Stimulated activated CD4-positive, alpha-beta T cell treated with anti-CD3 and anti-CD28 coated beads, Interleukin-15, amount 100 ng/mL, for 1 hour (primary cell): ENCODE measurements at places on chromosomes 1 and 21.

- DNase-seq: no peak
Observed at GRCh38 chr1:71156590-71156989, 75.8 kb upstream of the ZRANB2 start.

DNA sequence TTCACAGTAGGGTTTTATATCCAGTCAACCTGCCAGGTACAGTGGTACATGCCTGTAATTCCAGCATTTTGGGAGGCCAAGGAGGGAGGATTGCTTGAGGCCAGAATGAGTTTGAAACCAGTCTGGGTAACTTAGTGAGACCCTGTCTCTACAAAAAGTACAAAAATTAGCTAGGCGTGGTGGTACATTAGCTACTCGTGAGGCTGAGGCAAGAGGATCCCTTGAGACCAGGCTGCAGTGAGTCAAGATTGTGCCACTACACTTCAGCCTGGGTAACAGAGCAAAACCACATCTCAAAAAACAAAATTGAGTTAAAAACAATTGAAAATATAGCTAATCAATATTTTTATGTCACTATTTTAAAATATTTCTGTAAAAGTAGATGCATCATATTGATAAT lies 33.2 kb downstream of the DDI2 start:
- no peak for DNase-seq

DNA sequence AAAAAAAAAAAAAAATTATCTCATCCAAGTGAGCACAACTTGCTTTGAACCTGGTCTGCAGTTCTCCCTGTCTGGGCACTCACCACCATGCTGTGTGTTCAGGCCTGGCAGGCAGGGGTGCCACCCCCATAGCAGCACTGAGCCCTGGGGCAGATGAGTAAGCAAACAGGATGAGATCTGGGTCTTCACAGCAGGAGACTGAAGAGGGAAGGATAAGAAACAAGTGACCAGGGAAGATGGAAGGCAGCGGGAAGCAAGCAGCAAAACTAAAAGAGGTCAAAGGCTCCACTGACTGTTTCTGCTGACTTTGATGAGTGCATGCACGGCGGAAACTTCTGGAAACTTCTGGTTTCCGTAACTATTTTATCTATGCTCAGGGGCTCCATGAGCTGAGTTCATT lies 133.5 kb upstream of the SOD1 start:
- DNase-seq: no peak

DNA sequence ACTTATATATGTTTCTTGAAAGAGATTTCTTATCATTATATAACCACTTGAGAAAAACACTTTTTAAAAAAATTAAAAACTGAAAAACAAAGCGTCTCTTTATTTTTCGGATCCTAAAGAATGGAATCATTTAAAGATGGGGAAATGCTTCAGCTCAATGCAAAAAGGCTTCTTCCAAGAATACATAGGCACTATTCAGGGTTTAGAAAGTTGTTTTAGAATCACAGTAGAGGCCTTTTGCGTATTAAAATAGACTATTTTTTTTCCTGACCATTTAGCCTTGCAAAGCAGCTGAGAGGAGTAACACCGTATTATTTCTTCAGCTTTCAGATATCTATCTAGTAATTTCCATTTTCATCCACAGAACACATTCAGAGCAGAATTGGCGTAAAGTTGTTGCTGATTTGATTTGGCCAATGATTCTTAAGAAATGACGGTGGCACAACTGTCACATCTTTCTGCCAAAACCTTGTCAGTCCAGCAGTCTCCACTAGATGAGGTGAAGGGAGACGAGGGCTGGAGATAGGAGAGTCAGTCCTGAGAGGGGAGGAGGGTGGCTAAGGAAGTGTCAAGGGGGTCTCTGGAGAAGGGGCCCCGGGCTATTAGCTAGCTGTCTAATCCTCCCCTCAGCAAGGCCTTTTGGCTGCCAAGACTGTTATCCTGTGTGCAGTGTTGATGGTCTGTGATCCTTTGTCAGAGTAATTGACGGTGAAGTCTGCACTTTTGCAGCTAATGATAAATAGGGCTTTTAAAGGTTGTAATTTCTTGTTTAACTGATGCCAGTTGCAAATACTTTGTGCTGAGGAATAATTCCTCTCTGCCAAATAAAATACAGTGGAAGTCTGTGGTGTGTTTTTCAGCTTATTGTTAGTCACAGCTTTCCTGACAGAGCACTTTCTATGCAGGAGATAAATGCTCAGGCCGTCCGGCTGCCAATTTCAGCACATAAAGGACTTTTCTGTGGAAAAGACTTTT lies 34.7 kb downstream of the PRRX1 start:
- no peak for DNase-seq

- no peak for DNase-seq
Observed at GRCh38 chr1:72435025-72435424, 152.7 kb upstream of the NEGR1 start.

DNA sequence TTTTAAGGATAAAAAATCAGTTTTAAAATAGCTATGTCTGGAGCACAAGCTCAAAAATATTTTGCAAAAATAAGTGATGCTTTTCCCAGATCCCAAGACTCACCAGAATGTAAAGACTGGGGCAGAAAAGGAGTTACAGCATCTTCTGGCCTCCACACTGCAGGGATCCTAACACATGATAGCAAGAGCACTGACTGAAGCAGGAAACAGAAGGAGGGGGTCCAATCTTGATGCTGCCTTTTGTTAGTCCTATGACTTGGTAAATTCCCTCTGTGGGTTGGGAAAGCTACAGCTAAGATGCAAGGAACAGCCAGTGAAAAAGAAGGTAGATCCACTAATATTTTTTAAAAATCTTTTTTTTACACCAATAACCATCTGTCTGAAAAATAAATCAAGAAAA lies 54.2 kb upstream of the TNR start:
- DNase-seq: no peak

DNA sequence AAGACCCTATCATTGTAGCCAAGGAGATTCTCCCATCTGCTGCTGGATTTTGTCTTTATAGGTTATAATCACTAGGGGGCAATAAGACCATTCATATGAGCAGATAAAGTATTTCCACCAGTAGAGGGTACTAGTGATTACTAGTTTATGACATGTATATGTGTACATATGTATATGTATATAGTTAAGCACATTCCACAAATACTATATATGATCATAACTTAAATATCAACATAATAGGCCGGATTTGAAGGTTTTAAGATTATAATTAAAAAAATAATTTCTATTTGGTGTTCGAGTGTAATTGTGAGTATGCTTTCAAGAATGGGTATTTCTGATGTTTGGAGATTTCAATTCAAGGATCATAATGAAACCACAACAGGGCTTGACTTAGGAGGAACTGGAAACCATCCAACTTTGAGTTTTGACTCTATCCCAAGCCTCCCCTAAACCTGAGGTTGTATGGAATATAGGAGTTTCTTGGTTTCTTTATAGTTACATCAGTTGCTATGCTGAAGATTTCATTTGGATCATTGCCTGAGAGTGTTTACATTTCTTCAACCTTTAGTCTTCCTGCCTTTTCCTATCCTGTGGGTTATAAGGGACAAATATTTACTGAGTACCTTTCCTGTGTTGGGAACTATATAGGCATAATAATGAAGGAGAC lies 16.9 kb downstream of the TCEANC2 start:
- DNase-seq: no peak

GRCh38 chr1:30879126-30879786 lies 29.3 kb downstream of the SDC3 start:
- no peak for DNase-seq

- DNase-seq: no peak
Observed at GRCh38 chr1:159647616-159648015, 60.0 kb downstream of the APCS start.

- DNase-seq: no peak
Observed at GRCh38 chr1:57204942-57205787, 218.7 kb downstream of the DAB1 start.

DNA sequence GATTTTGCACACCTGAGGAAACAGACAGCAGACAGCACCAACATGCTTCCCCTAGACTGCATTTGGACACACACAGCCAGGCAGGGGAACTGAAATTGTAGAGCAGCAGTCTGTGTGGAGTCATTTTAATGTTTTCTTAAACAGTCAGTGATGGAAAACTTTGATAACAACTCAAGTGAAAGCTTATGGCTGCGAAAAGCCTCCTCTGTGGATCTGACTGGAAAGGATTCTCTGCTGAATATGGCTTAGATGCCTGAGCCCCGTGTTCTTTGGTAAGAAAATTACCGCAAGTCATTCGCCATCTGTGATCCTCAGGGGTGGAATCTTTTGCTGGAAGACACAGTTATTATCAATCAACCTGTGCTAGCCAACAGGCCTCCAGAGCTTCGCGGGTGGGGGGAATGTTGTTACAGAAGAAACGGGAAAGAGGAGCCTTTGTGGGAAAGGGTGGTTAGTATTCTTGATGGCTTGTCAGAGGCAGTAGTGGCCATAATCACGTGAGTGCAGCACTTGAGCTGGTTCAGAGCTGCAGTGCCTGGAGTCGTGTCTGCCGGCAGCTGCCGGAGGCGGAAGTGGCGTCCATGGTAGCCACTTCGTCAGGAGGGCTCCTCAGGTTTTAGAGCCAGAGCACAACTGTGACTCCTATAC lies 204.7 kb downstream of the ST6GALNAC3 start:
- no peak for DNase-seq

DNA sequence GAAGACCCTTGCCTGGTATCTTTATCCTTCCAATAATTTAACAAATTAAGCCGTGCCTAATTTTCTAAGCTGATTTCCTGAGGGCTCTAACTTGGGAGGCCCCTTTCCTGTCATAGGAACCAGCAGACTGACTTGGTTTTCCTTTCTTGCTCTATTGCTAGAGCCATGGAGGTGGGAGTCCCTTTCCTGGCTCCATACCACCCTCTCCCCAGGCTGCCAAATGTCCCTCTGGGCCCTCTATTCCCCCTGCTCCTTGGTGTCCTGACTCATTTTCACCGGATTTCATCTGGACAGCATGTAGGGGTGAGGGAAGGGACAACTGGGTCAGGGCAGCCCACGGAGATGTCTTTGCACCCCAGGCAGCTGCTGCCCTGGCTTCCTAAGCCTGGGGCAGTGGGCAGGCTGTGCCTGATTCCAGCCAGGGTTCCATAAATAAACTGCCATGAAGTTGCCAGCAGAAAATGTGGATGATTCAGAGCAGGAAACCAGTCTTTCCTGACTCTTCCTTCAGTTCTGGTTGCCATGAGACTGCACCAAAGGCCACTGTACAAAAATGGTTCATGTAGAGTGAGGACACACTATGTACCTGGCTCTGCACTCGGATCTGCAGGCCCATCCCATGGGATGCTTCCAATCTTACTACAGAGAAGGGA lies 38.0 kb upstream of the SERBP1 start:
- DNase-seq: no peak

- no peak for DNase-seq
Observed at GRCh38 chr21:20443558-20444155, 554.6 kb upstream of the NCAM2 start.

GRCh38 chr1:14184454-14184853 lies 414.0 kb upstream of the KAZN start:
- no peak for DNase-seq

DNA sequence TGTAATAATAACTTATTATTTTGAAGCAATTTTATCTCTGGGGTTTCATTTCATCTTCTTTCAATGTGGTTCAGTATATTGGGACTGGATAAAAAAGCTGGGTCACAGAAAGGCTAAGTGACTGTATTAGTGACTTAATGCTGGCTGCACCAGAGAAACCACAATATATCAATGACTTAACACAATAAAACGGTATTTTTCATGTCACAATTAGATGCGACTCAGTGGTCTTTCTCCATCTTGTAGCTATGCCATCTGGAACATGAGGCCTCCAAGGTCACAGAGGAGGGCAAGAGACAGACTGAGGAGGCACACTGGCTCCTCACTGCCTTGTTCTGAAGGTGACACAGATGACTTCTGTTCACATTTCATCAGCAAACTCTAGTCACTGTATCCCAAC lies 26.0 kb upstream of the KCNA3 start:
- no peak for DNase-seq

GRCh38 chr1:76769911-76770310 lies 97.4 kb upstream of the ST6GALNAC5 start:
- DNase-seq: no peak

DNA sequence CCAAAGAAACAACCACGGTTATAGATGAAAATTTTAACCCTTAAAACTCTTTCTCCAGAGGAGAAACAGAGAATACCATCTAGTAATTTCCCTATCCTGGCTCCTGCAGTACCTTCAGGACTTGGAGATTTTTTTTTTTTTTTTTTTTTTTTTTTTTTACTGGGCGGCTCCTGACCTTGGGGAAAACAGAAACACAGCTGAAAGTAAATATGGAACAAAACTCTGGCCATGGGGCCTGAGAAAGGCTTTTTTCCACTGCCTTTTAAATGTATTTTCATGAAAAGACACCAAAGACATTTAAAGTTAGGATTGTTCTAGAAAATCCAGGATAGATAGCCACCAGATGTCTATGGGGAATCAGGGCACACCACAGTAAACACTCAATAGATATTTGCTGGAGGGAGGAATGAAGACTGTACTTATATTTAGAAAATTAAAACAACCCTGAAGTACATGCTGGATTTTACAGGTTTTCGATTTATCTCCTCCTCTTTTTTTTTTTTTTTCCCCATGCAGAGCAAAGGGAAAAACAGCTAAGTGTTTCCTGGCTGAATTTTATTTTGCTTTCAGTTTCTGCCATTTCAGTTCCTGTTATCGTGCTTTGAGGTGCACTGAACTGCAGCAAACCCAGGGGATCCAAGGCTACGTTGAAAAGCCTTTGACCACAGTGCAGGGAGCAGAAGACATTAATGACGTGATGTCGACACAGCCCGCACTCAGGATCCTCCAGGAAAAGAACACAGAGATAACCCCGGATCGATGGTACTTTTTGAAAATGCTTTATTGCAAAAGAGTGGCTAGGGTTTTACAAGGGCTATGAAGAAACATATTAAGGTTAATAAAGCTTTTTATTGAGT lies 35.7 kb upstream of the CNN3 start:
- DNase-seq: no peak

DNA sequence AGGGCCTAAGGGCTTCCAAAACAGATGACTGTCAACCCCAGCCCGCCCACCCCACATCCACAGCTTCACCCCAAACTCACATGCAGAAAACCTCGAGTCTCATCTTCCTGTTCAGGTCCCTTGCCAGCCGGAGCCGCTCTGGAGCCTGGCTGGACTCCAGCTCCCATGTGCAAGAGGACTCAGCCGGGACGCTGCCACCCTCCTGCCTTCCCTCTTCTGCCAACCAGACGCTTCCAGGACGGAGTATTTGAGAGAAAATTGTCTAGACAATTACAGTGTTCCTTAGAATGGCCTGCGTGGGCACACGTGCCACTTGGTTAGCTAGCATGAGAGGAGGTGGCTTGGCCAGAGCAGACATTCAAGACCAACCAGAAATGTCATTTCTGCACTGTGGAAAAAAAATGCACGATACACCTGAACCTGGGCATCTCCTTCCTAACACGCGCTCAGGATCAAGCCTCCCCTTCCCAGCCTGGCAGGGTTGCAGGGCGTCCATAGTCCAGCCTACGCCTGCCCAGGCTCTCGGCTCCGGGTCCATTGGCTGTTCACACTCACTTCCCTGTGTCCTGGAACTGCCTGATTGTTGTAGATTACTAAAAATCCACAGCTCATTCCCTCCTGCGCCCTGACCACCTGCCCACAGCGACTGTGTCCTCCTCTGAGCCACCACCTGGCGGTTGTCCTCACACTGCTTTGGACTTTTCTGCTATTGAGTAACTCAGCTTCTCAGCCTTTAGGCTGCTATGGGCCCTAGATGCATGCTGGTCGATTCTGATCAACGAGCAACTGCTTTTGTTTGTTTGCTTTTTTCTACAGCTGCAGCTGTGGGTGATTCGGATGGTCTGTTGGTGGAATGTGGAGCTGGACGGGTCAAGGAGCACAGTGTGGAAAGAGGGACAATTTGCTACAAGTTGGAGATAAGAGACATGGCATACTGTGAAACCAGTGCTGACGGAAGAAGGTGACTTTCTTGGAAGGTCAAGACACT lies at the start of gene CLDN14:
Gene CLDN14 (minus strand): TSS at position 708 of the 988 bp plus-strand sequence. CDS start 18,427 bp downstream, outside the sequence.
- no peak for DNase-seq

GRCh38 chr1:17521946-17522612 lies 17.4 kb upstream of the ARHGEF10L start:
- no peak for DNase-seq
